RWPE1 (cell line): ENCODE measurements at places on chromosomes 11 and 22.
A peak's percentile ranks its signal among the peaks of the same experiment; 100 is the strongest.

GRCh38 chr11:5043380-5043779 is 2.9 kb upstream of the OR52J3 start:
- no peak for DNase-seq

DNA sequence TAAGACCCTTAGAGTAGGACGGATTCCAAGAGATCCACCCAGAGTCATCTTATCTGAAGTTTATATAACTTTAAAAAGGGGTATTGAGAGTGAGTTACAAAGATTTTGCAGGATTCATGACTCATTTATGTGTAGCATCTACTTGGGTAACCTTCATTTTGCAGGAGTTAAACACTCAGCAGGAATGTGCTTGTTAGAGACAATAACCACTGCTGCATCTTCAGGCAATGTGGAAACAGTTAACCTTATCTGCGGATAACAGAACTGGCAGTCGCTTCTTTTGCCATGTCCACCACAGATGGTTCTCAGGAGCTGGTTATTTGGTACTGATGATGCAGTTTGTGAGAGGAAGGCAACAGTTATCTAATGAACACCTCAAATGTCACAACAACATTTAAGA is 417.9 kb upstream of the DDI1 start:
- DNase-seq, result no peak

DNA sequence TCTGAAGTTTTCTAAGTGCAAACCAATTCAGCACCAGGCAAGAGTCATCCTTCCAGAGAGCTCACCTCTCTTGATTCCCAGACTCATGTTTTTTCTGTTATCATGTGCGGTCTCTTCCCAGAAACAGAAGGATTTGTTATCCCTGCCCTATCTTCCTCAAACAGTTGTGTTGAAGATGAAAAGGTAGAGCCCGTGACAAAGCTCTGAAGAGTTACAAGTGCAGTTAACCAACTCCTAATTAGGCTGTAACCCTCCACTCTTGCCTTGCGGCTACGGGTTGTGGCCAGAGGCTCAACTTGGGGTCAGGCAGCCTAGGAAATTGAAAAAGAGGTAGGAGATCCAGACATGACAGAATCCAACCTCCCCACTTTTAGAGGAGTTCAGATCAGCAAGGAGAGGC is 76.2 kb upstream of the CADM1 start:
- DNase-seq, result no peak

- DNase-seq, result no peak
These were observed 33.1 kb downstream of the TCP11L1 start for GRCh38 chr11:33072465-33072864.

GRCh38 chr11:35969089-35970042 is 25.5 kb downstream of the LDLRAD3 start:
- no peak for DNase-seq

DNA sequence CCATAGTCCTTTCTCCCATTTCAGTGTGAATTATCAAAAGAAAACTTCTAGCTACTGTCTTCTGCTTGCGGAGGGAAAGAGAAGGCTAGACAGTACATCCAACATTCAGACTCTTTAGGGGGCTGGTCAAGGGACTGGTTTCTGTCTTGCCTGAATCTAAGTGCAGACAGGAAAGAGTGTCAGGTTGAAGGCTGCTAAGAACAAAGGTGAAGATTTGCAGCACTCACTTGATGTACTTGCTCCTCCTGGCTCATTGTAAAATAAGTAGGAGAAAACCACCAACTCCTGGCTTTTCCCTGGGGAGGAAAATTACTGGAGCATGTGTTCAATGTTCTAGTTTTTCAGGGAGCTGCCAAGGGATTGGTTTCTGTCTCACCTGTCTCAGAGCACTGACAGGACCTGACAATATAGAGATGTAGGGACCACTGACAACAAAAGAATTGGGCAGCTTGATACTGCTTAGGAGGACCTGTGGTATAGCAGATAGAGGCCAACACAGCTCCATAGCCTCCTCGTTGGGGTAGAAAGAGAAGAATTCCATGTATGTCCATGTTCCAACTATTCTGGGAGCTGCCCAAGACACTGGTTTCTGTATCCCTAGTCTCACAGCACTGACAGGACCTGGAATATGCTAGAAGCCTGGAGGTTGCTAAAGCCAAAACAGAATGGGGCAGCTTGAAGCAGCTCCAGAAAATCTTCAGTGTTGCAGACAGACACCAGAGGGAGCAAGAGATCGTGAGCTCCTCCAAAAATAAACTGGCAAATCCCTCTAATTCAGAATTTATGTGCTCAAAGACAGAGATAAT is 39.7 kb upstream of the MMP12 start:
- DNase-seq, result peak; percentile 42

- DNase-seq, result no peak
These were observed 22.5 kb downstream of the TMPRSS13 start for GRCh38 chr11:117906710-117907109.

DNA sequence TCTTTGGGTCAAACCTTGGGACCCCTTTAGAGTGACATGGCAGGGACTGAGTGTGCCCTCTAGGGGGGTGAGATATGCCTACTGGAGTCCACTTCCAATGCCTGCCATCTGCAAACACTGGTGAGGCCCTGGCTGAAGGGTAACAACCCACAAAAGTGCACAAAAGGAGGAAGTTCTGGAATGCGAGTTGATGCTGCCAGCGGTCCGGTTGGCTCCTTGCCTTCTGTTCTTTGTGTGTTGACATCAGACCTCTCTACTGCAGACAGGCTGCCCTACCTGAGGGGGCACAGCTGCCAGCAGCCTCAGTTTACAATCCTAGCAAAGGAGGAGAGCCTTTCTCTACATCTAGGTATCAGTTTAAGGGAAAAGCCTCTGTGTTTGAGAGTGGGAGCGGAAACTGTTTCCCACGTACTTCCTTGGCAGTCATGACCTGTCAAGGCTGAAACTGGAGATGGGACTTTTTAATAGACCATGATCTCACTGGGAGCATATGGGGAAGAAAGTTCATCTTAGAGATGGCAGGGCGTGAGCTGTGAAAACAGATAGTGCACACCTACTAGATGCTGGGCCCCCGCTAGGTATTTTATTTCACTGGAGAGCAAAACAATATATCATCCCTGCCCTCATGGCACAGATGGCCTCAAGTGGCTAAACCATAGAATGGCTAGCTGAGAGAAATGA is 27.2 kb downstream of the BMAL1 start:
- no peak for DNase-seq

GRCh38 chr11:71451596-71452198 is 1.3 kb upstream of the NADSYN1 start:
- no peak for DNase-seq

GRCh38 chr22:17984114-17984513 is 40.2 kb downstream of the MICAL3 start:
- no peak for DNase-seq

DNA sequence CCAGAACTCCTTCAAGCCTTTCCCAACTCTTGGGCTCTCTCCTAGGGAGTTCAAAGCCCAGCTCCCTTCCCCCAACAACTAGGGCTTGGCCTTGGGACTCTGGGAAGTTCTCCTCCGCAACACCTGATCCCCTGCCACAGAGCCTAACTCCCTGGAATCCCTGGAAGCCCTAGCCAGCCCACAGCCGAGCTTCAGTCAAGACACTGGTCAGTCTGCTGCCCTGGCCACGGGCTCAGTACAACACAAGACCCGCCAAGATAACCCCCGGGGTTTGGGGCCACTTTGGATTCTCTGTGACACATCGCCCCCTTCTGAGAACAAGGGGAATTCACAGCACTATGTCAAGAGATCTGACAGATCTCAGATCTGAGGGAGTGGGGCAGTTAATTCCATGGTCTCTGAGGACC is 58.3 kb downstream of the SLC22A12 start:
- peak; percentile 20 for DNase-seq

DNA sequence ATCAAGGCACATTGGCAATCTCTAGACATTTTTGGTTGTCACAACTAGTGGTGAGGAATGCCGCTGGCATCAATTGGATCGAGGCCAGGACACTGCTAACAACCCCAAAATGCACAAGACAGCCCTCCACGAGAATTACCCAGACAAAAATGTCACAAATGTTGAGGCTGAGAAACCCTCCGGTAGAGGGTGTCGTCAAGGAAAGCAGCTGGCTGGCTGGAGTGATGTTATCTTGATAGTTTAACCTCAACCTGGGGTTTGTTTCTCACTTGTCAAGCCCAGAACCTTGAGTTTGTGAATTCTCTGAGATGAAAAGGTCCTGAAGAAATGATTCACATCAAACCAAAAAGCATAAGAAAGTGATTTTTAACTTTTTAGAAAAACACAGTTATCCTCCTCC is 21.1 kb upstream of the TMPRSS13 start:
- no peak for DNase-seq

DNA sequence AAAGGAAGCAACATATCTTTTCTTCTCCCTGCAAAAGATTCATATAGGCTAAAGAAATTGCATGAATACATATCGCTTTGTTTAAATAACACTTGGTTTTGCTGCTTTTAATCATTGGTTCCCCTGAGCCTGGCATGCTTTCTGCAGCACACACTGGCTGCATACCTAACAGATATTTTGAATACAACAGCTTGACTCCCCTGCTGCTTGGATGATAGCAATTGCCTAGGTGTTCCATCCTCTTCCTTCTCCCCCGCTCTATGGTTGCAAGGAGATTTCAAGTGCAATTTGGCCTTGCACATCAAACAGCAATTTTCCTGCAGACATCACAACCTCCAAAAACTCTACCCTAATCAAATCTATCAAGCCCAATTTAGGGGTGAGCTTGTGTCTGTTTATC is 430.0 kb downstream of the NTM start:
- no peak for DNase-seq

DNA sequence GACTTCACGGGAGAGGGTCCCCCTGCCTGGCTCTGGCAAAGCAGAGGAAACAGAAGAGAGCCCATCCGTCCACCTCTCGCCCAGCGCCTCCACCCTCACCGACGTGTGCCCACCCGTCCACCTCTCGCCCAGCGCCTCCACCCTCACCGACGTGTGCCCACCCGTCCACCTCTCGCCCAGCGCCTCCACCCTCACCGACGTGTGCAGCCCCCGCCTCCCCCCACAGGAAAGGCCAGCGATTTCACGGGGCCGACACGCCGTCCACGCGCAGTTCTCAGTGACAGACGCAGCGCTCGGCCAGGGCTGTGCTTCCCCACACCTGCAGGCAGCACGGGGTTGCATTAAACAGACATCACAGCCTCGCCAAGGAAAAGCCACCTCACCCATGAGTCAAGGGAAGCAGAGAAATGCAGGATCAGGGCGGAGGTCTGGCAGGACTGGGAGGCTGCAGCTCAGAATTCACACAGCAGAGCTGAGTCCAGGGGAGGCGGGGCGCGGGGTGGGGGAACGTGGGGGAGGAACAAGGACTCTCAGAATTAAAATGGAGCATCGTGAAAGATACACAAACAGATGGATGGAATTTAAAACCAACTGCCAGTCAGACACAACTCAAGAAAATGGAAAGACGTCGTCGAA is 377.7 kb downstream of the BRD1 start:
- no peak for DNase-seq

- DNase-seq, result no peak
These were observed 129.4 kb downstream of the SBF2 start for GRCh38 chr11:10164621-10165020.

GRCh38 chr11:126135235-126136176 is 72.8 kb upstream of the CDON start:
- no peak for DNase-seq

DNA sequence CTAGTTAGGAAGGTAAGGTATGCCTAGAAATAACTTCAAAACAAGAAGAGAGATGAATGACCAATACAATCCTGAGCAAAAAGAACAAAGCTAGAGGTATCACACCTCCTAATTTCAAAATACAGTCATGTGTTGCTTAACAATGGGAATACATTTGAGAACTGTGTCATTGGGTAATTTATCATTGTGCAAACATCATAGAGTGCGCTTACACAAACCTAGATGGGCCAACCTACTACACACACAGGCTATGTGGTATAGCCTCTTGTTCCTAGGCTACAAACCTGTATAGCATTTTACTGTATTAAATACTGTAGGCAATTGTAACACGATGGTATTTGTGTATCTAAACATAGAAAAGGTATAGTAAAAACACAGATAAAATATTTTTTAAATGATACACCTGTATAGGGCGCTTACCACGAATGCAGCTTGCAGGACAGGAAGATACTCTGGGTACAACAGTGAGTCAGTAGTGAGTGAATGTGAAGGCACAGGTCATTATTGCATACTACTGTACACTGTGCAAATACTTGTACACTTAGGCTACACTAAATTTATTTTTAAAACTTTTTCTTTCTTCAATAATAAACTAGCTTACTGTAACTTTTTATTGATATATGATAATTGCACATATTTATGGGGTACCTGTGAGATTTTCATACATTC is 48.2 kb downstream of the STK33 start:
- no peak for DNase-seq

DNA sequence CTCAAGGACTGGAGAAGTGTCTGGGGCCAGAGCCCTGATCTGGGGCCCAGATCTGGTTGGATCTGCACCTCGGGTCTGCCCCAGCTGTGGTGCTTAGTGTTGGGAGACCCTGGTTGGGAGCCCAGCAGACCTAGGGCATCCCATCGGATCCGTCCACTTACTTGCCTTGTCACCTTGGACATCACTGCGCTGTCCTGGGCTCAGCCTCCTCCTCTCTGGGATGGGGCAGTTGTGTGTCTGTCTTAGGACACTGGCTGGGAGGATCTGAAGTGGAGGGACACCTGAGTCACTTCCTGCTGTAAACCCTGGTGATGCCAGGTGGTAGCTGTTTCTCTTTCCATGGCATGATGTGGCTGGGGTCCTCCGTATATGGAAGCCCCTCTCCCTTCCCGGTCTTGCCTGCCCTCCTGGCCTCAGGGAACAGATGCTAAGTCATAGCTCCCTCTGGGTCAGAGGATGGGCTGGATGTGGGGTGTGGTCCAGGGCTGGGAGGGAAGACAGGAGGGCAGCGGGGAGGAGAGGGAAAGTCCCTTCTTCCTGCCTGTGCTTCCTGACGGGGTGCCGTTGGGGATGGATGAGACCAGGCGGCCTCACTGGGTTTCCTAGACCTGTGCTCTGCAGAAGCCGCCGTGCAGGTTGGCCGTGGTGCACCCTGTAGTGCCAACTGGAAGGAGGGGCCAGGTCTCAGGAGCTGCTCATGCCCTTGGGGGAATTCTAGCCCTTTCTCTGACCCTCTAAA is 12.1 kb upstream of the OMP start:
- no peak for DNase-seq

DNA sequence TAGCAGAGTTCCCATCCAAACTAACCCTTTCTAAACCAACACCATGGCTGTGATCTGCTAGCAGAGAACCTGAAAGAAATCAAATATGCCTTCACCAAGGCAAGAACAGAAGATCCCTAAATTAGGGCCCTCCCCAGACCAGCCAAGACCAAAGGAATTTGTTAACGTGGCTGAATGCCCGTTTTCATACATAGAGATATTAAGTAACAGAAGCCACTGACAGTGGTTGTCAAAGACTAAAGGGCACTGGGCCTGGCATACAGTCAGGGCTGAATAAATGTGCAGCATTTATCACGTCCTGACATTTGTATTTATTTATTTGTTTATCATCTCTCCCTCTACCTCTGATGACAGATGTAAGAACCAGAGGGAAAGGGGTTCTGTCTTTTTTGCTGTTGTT is 271.8 kb downstream of the LARGE1 start:
- DNase-seq, result no peak

GRCh38 chr11:133597236-133597635 is 64.9 kb upstream of the OPCML start:
- no peak for DNase-seq
